ENCODE measurements at places on chromosomes 13 and 19.
A peak's percentile ranks its signal among the peaks of the same experiment; 100 is the strongest.

GRCh38 chr13:28542804-28543203 lies 47.9 kb upstream of the FLT1 start:
- no peak for DNase-seq

GRCh38 chr13:113041896-113042295 lies 63.7 kb upstream of the F7 start:
- DNase-seq: no peak

DNA sequence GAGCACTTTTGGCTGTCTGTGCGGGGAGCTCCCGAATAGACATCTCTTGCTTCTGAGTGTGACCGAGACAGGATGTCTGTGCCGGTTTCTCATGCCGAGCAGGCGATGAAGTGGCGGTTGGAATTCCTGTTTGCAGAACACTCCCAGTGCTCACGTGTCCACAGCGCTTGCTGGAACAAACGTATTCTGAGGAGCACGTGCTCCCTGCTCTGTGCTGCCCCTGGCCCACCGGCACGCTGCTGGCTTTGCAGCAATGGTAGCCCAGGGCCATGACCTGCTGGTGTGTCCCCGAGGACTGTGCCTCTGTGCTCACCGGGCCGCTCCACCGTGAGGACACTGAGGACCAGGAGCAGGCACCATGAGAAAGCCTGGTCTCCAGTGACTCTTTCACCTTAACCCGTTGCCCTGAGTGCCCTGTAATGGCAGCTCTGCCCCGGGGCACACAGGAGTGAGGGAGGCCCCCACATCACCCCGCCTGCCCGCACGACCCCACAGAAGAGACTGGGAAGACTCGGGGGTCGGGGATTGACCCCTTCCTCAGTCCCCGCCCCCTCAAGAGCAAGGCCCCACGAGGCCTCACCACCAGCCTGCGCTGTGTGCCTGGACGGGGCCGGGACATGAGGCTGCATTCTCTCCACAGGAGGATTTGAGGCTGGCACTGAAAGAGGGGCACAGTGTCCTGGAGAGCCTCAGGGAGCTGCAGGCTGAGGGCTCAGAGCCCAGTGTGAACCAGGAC lies 40.0 kb upstream of the F7 start:
- DNase-seq: no peak

DNA sequence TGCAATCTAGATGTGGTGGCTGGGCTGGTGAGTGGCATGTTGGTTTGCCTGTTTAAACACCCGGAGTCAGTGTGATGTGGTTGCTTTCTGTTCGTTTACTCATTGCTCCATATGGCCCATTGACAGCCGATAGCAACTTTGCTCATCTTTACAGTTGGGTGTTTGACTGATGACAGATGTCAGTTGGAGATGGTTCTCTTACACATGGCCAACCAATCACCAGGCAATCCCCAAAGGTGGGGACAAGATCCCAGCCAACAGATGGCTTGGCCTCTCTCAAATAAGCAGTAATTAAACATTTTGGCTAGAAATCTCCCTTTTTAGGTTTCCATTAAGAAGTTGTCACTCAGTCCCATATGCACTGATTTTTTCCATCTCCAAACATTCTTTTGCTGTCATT lies 497.1 kb upstream of the ARGLU1 start:
- peak; percentile 98 for DNase-seq

- DNase-seq: no peak
These were observed 45.1 kb upstream of the CEACAM21 start for GRCh38 chr19:41530761-41531301.

GRCh38 chr13:68645814-68646213 lies 1415.7 kb upstream of the PCDH9 start:
- no peak for DNase-seq

GRCh38 chr13:19179916-19180315 lies 1.7 kb downstream of the TUBA3C start:
- DNase-seq: no peak

DNA sequence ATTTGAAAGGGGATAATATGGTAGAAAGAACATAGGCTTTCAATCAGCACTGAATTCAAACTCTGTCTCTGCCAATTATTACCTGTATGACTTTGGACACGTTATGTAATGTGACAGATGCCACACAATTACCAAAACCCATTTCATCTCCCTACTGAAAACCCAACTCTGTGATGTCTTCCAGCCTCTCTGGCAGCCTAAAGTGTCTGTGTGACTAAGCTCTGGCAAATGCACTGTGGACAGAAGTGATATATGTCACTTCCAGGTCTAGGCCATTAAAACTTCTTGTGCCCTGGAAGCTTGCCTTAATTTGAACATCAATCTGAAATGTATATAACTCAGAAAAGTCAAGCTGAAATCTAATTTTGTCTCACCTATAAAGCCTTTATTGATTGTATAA lies 552.0 kb downstream of the RFC3 start:
- no peak for DNase-seq

DNA sequence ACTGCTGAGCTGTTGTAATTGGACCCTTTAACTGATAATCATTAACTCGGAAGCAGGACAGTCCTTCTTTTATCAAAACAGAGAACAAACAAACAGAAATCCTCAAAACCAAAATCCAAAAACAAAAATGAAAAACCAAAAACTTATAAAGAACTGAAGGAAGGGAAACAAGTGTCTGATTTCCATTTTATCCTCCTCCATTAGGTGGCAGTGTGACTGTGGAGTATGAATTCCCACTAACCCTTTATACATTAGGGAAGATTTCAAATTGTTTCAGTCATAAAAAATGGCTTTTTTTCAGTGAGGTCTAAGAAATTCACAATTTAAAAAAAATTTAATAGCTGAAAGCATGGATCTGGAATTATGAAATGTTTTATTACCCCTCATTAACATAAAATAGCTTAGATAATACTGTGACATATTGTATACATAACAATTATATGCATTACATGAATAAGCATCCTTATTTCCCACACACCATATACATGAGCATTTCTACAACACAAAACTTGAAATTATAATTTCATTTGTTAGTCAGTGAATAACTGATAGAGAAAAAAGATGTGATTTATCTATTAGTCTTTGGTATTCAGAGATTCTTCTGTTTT lies 1074.3 kb upstream of the PCDH9 start:
- DNase-seq: peak; percentile 27

- DNase-seq: no peak
These were observed 113.6 kb upstream of the MBNL2 start for GRCh38 chr13:97108530-97108900.

DNA sequence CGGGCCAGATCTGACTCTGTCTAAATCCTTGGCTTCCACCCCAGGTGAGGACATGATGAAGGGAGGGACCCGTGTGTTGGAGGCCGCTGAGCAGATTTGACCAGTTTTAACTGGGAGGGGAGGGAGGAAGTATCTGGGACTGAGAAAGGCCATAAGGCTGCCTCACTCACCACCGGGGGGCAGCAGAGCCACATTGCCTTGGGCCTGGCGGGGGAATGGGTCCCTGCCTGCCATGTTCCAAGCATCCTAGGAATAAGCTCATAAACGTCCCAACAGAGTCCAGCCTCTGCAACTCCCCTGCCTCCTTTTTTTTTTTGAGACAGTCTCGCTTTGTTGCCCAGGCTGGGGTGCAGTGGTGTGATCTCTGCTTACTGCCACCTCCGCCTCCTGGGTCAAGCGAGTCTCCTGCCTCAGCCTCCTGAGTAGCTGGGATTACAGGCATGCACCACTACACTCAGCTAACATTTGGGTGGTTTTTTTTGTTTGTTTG lies 15.5 kb downstream of the MAST3 start:
- peak; percentile 70 for DNase-seq

- DNase-seq: no peak
These were observed 19.9 kb downstream of the POMP start for GRCh38 chr13:28678809-28679208.

- no peak for DNase-seq
These were observed 11.3 kb downstream of the ZFR2 start for GRCh38 chr19:3857449-3858003.

- DNase-seq: no peak
These were observed 526.6 kb upstream of the KLHL1 start for GRCh38 chr13:70634893-70635292.

DNA sequence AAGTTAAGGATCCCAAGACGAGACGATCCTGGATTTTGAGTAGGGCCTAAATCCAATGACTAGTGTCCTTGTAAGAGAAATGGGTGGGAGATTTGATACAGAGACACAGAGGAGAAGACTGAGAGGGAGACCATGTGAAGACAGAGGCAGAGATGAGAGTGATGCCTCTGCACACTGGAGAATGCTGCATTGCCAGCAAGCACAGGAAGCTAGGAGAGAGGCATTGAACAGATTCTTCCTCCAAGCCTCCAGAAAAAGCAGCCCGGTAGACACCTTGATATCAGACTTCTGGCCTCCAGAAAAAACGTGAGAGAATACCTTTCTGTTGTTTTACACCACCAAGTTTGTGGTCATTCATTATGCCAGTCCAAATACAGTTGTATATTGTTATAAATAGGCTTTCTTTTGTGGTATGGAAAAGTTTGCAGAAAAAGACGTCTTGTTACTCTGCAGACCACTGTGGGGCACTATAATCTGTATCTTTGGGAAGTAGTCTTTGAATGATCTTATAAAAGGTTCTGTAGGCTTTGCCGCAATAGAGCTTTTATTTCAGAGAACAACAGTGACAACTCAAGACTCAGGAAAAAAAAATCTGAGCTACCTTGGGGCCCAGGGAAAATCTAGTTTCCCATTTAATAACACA lies 17.9 kb upstream of the RFC3 start:
- DNase-seq: peak; percentile 5
